ENCODE measurements at places on chromosomes 11 and 22. TPM values are rescaled to one million over a fixed set of nuclear protein-coding genes. Genes with fewer than 3 reads are reported as not detected.

Gene XKR3
- not detected for total RNA-seq

Gene SLC22A6
- total RNA-seq = not detected

Gene IGLL1
- not detected for total RNA-seq

Gene BEST1
- 2.2 TPM for total RNA-seq

DNA sequence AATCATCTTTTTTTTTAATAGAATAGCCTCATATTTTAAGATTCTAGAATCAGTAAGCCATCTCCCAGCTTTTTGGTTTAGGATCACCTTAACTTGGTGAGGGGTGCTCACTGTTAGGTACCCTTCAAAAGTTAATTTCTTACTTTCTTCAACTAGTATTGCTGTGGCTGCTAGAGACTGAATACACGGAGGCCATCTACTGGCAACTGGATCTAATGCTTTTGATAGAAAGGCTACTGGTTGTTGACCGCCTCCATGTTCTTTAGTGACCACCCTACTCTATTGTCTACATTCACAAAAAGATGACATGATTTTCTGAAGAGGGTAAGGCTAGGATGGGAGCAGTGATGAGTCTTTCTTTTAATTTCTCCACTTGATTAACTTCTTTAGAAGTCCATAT lies 16.7 kb upstream of the ALDH3B2 start:
- H3K4me1 ChIP-seq = no peaks in the 10 kb centered on the region
- no peak for DNase-seq
- peaks cover 32% of the 10 kb centered on the region for H3K27me3 ChIP-seq
- no peak overlapping the region for H3K27ac ChIP-seq
- no peak overlapping the region for H3K4me3 ChIP-seq
- no peaks in the 10 kb centered on the region for H3K36me3 ChIP-seq

GRCh38 chr11:125154378-125155099 lies 10.0 kb upstream of the PKNOX2 start:
- no peaks in the 10 kb centered on the region for H3K36me3 ChIP-seq
- peaks cover 18% of the 10 kb centered on the region for H3K27me3 ChIP-seq
- H3K27ac ChIP-seq = no peak overlapping the region
- no peaks in the 10 kb centered on the region for H3K4me1 ChIP-seq
- H3K4me3 ChIP-seq = no peak overlapping the region

DNA sequence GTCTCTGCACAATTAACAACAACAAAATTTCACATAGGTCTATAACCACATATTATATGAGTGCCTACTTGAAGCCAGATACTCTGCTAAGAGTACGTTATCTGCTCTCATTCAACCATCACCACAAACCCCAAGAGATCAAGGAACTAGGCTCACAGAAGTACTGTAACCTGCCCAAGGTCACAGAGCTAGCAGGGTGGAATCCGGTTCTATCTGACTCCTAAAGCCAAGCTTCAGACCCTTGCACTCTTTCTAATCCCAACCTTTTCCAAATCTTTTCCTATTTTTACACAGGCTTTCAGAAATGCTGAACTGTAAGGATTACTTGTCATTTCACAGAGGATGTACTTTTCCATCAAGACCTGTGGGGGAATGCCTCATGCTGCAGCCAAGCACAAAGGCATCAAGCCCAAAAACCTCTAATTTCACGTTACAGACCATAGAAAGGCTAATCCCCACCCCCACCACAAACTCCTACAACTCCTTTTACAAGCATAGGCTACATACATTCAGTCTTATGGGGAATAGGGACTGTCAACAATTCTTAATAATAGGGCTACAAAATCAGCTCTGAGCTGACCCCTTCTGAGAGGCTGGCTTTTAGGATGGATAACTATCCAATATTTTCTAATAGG lies 927 bp downstream of the PRCP start:
- H3K4me1 ChIP-seq = peaks cover 37% of the 10 kb centered on the region
- DNase-seq = no peak
- H3K27ac ChIP-seq = peak overlapping the region; percentile 93
- no peaks in the 10 kb centered on the region for H3K36me3 ChIP-seq

DNA sequence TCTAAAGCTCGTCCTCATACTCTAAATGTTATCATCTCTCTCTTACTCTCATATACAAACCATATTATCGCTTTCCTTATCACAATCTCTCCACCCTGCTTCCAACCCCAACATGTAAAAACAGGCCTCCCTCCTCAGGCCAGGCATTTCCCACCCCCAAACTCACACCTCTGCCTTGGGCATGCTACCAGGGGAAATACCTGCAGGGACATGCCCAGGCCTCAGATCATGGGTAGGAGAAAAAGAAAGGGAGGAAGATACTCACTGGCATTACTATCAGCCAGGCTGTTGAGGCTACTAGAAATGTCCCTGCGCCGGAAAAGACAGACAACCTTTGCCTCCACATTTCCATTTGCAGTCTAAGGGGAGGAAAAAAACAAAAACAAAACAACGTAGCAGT lies 1.8 kb downstream of the MTA2 start:
- H3K36me3 ChIP-seq = peaks cover 35% of the 10 kb centered on the region
- H3K4me3 ChIP-seq = peak overlapping the region; percentile 92

- H3K27me3 ChIP-seq = no peaks in the 10 kb centered on the region
- H3K36me3 ChIP-seq = no peaks in the 10 kb centered on the region
- no peak overlapping the region for H3K4me3 ChIP-seq
Measured at GRCh38 chr11:22742157-22742613, 75.8 kb downstream of the GAS2 start.

DNA sequence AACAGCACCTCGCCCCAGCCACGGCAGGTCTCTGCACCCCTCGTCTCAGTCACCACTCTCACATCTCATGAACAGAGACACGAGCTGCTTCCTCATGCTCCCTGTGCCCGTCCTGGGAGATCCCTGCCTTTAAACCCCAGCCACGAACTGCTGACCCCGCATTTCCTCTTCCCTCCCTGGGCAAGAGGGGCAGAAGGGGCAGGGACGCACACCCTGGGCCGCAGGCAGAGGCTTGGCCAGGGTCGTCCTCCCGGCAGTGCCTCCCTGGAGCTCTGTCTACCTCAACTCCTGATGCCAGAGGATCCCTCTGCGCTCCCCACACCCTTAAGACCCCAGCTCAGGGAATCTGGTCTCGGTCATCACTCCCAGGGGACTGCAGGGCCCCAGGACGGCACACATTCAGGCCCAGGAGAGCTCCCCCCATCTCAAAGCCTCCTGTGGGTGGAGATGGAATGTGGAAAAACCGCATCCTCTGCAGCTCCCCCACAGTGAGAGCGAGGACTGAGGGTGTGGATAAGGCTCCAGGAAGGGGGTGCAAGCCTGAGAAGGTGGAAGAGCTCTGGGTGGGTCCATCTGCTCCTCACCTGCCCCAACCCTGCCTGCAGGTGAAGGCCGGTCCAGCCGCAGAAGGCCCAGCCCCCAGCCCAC lies 1.2 kb downstream of the BID start:
- no peak for DNase-seq
- H3K27me3 ChIP-seq = no peaks in the 10 kb centered on the region
- H3K27ac ChIP-seq = no peak overlapping the region

DNA sequence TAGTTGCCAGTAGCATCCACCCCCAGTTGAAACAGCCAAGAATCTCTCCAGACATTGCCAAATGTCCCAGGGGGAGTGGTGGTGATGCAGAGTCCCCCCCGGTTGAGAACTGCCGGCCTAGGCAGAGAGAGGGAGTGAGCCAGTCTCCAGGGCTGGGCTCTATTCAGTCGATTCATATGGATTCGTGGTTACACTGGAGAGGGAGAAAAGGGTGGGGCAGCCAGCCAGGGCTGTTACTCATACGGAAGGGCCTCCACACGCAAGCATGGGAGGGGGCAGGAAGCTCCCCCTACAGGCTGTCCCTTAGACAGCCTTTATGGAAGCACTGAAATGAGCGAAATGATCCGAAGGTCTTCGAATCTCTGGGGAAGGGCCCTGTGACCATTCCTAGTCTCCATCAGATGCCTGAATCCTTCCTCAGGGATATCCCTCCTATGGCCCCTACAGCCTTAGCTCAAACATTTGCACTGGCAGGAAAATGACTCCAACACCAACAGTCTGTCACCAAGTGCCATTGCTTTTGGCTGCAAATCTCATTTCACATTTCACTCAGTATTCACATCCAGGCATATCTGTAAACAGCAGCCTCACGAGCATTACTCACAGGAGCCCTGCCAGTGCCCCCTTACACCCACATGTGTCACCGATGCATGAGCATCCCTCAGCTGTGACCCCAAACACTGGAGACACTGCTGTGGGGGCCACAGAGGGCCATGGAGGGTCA lies 18.4 kb upstream of the TLCD5 start:
- DNase-seq = no peak
- no peak overlapping the region for H3K27ac ChIP-seq
- no peaks in the 10 kb centered on the region for H3K4me1 ChIP-seq
- H3K27me3 ChIP-seq = peaks cover 13% of the 10 kb centered on the region
- H3K36me3 ChIP-seq = no peaks in the 10 kb centered on the region
- H3K4me3 ChIP-seq = no peak overlapping the region

DNA sequence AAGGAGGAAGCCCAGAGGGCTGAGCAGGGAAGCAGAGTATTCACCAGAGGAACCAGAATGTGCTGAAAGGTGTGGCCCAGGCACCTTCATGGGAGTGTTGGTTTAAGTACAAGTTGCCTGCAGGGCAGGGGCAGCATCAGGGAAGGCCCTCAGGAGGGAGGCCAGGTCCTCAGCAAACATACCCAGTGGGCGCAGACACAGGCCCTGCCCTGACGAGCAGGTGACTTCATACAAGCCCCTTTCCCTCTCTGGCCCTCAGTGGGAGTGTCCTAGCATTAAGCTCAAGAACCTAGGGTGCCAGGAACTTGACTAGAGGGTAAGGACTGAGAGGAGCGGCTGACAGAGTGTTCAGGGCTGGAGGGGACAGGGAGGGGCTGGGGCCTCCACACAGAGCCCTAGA lies 7.5 kb upstream of the CASTOR1 start:
- H3K4me1 ChIP-seq = peaks cover 37% of the 10 kb centered on the region
- peaks cover 91% of the 10 kb centered on the region for H3K36me3 ChIP-seq
- no peak overlapping the region for H3K4me3 ChIP-seq

- H3K36me3 ChIP-seq = no peaks in the 10 kb centered on the region
- no peaks in the 10 kb centered on the region for H3K4me1 ChIP-seq
- DNase-seq = no peak
- H3K27ac ChIP-seq = no peak overlapping the region
Measured at GRCh38 chr11:36412781-36413383, 97.2 kb downstream of the TRAF6 start.

DNA sequence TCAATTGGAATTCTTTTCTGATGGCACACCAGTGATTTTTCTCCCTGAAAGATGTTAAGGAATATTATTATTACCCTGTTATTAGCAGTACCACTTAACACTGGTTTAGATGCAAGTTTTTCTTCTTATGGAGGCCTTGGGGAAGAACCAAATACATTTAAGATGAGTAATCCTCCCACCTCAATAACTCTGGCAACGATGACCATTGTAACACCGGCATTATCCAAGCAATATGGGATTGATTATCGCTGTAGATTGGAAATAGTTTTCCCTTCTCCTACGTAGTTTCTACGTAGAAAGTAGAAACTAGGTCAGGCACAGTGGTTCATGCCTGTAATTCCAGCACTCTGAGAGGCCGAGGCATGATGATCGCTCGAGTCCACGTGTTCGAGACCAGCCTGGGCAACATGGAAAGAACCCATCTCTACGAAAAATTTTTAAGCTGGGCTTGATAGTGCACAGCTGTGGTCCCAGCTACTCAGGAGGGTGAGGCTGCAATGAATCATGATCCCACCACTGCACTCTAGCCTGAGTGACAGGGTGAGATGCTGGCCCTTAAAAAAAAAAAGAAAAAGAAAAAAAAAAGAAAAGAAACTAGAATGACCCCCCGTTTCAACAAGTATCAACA lies 45.5 kb downstream of the PACSIN2 start:
- peaks cover 95% of the 10 kb centered on the region for H3K4me1 ChIP-seq
- H3K27me3 ChIP-seq = no peaks in the 10 kb centered on the region
- H3K27ac ChIP-seq = peak overlapping the region; percentile 83

DNA sequence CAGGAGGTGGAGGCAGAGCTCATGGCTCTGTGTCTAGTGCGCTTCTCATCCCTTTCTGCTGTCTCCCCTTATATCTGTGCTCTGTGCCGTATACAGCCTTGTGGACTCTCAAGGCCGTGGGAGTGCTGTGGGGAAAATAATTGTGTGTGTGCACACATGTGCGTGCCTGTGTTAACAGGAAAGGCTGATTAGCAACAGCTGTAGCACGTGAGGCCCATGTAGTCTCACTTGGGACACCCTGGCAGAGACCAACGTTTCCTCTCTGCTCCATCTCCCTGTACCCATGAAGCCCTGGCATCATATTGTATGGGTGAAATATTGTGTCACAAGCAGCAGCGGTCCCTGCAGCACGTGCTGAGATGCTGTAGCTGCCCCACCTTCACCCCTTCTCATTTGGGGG lies 109.3 kb downstream of the LRRC32 start:
- H3K27ac ChIP-seq = no peak overlapping the region
- H3K27me3 ChIP-seq = no peaks in the 10 kb centered on the region
- H3K4me3 ChIP-seq = no peak overlapping the region
- no peak for DNase-seq
- H3K36me3 ChIP-seq = no peaks in the 10 kb centered on the region

All from esophagus muscularis mucosa (tissue), 4 donors.